ENCODE measurements at places on chromosomes 6 and 20. TPM values are rescaled to one million over a fixed set of nuclear protein-coding genes. Genes with fewer than 3 reads are reported as not detected.

The CITED2 gene
- total RNA-seq, result 24.2 TPM

The GGTLC1 gene
- not detected for total RNA-seq

The TGM2 gene
- total RNA-seq, result 542 TPM

The ZNF337 gene
- total RNA-seq, result 23.3 TPM

The OPN5 gene
- total RNA-seq, result not detected

The GLP1R gene
- not detected for total RNA-seq

The ACTL10 gene
- total RNA-seq, result not detected

The MYLK2 gene
- total RNA-seq, result 0.65 TPM

The RAB44 gene
- total RNA-seq, result 0.05 TPM

The CRISP2 gene
- total RNA-seq, result not detected

Measured in A549 treated with Hydrocortisone at 1 μM for 4 hours (cell line).